ENCODE measurements at places on chromosomes 16 and 17.

- no peak for DNase-seq
Measured at GRCh38 chr16:68995011-68995504, 110.4 kb upstream of the HAS3 start.

GRCh38 chr17:78645421-78646295, 68.5 kb upstream of the DNAH17 start:
- DNase-seq = no peak

- DNase-seq = no peak
Measured at GRCh38 chr17:28520687-28521086, 14.5 kb downstream of the FOXN1 start.

DNA sequence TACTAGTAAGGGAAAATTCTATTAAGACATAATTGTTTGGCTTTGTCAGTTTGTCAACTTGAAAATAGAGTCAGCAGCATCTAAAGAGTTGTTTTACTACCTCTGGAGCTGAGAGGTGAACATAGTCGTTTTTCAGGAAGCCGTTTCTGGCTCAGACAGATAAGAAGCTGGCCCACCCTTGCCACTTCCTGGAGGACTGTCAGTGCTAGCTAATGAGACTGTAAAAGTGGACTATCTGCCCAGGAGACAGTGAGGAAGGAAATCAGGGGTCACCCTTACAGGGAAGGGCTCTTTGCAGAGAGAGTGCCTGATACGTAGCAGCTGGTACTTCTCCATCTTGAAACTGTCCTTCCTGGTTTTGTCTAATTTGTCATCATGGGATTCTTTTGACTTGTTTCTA, 328.7 kb downstream of the WWOX start:
- no peak for DNase-seq

DNA sequence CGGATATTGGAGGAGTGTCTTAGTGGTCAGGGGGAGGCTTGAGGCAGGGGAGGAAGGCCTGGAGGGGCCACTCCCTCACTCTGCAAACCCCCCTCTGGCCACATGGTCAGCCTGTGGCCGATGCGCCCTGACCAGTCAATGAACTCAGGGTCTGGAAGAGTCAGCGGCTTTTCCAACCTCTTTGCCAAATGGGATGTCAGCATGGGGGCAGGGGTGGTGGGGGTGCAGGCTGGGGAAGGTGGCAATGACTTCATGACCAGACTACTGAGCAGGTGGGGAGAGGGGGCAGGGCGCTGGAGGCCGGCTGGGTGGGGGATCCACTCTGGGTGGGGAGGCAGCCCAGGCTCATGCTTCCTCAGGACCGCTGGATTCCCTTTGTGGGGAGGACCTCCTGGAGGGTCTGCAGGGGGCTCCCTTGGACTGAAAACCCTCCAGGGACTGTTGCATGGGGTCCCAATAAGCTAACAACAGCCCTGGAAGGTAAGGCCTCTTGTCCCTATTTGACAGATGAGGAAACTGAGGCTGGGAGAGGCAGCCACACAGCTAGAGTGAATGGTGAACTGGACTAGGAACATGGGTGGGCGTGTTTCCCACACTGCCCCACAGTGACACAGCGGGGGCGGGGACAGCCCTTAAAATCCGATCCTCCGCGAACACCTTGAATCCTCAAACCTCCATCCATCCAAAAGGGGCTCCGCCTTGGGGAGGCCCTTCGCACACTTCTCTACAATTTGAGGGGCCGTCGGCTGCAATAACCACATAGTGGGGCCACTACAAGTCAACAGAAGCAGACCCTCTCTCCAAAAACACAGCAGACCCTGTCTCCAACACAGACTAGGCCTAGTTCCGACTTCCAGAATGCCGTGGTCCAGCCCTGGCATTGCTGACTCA, 81.0 kb upstream of the TOB1 start:
- no peak for DNase-seq

- peak; percentile 30 for DNase-seq
Measured at GRCh38 chr16:84593825-84594724, 23.8 kb downstream of the COTL1 start.

DNA sequence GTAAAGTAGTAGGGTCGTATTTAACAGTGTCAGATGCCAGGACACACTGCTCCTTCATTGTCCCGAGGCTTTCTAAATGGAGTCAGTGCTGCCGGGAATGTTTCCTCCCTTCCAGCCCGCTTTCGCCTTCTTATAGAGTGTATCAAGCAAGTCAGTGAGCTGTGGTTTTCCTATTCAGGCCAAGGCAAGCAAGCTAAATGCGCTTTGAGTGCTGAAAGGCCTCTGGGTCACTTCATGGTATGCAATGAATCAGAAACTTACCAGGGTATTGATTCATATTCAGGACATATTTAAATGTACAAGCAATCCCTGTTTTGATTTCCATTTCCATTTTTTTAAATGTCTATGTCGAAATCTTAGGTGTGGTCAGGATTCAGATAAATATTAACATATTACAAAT, 327.9 kb upstream of the SOX9 start:
- no peak for DNase-seq

GRCh38 chr17:37361543-37361942, 14.2 kb upstream of the C17orf78 start:
- DNase-seq = no peak

- DNase-seq = no peak
Measured at GRCh38 chr17:63029541-63029940, 63.5 kb downstream of the TANC2 start.

GRCh38 chr17:29240968-29241963, 5.4 kb upstream of the CRYBA1 start:
- DNase-seq = no peak

GRCh38 chr17:28550858-28551257, 1.6 kb downstream of the UNC119 start:
- no peak for DNase-seq

- no peak for DNase-seq
Measured at GRCh38 chr17:2542456-2542855, 30.8 kb upstream of the METTL16 start.

GRCh38 chr16:67547423-67548264, 14.7 kb upstream of the CTCF start:
- DNase-seq = peak; percentile 73

GRCh38 chr17:76492123-76492988, 8.9 kb downstream of the RHBDF2 start:
- peak; percentile 35 for DNase-seq

- DNase-seq = no peak
Measured at GRCh38 chr17:9002227-9002605, 19.1 kb upstream of the NTN1 start.

DNA sequence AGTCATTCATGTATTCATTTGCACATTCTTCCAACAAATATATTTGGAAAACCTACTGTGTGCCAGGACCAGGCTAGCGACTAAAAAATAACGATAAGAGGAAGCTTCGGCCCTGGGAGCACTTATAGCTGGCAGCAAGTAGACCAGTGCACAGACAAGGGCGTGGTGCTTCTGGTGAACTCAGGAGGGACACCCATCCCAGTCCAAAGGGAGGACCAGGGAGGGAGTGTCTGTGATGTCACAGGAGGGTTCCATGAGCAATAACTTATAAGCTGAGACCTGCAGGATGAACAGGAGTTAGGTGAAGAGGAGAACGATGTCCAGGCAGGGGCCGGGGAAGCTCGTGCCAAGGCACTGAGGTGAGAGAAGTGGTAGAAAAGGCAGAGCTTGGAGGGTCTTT, 17.4 kb upstream of the PHOSPHO1 start:
- no peak for DNase-seq

DNA sequence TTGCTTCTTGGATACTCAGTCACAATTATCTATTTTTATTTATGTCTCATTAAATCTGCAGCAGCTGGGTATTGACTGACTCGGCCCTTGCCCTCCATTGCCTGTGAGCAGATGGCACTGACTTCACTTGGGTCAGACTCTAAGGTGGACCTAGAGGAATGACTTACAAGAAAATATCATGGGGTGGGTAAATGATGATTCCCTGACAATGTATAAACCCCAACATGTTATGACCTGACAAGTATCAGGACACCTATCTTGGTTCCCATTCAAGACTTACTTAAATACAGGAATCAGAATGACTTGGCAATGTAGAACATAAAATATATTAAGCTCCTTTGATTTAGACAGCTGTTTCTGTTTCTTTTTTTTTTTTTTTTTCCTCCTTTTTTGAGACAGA, 953.5 kb downstream of the CDH11 start:
- no peak for DNase-seq

GRCh38 chr16:80056324-80056723, 455.8 kb upstream of the MAF start:
- DNase-seq = no peak

GRCh38 chr17:82931699-82932517, 92.1 kb upstream of the ZNF750 start:
- DNase-seq = peak; percentile 26

GRCh38 chr16:50002190-50002589, 22.8 kb upstream of the CNEP1R1 start:
- no peak for DNase-seq

DNA sequence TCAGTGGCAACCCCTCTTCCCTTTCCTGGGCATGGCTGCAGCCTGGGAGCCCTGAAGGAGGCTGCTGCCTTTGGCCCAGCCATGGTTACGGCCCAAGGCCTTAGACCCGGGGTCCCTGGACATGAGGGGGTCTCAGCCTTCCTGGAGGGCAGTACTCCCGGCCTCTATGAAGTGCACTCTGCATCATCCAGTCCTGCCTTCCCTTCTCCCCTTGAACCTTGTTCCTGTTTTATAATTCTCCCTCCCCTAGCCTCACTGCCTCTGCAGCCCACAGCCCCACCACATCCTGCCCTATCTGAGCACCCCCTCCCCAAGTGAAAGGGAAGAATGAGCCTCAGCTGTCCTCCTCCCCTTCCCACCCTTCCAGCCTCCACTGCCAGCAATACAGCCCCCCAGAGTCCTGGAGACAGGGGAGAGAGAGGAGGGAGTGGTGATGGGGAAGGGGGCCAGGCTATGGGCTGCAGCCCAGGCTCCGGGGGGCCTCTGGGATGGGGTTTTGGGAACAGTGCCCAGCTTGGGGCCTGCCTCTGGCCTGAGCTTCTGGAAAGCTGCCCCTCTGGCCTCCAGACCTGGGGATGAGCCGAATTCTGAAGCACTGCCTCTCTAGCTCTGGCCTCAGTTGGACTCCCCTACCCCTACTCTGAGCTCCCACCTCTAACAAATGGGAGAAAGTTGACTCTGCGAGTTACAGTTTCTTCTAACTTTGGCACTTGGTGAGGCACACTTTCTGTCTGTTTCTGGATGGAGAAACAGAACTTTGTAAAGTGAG, 7.6 kb downstream of the CCR7 start:
- no peak for DNase-seq

DNA sequence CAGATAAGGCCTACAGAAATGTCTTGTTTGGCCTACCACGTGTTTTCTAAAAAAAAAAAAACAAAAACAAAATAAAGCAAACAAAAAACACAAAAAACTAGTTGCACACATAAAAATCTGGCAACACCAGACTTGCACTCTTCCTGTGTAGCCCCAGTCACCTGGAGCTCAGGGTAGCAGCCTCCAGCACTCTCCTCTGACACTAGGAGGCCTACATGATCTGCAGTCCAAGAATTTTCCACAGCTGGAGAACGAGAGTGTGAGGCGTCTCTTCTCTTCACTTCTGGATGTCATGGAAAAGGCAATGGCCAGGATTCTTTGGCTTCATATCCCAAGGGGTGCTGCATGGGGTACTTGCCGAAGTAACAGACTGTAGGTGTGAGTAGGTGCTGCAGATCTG, 310.2 kb upstream of the SALL1 start:
- DNase-seq = no peak

DNA sequence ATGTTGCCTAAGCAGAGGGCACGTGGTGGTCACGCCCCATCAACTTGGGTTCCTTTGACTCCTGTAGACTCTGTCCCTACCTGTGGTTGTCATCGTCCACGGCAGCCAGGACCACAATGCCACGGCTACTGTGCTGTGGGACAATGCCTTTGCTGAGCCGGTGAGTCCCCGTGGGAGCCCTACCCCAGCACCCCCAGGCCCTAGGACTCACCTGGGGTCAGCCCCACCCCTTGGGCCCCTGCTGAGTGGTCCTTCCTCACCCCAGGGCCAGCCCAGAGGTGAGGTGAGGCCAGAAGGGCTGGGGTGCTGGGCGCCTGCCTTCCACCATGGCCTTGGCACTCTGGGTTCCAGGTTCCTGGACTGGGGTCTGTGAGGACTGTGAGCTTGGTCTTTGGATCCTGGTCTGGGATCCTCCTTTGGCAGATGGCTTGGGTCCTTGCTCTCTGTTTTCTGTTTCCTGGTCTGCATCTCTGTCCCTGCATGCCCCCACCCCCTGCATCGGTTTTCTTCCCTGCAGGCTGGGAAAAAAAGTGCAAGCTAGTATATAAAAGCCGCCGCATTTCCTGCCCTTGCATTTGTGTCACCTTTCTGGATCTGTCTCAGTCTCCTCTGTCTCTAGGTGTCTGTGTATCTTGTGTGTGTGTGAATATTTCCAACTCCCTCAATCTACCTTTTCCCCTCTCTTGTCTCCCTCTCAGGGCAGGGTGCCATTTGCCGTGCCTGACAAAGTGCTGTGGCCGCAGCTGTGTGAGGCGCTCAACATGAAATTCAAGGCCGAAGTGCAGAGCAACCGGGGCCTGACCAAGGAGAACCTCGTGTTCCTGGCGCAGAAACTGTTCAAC, 17.5 kb downstream of the STAT5A start:
- no peak for DNase-seq

- DNase-seq = no peak
Measured at GRCh38 chr17:13490427-13490826, 111.3 kb downstream of the HS3ST3A1 start.

DNA sequence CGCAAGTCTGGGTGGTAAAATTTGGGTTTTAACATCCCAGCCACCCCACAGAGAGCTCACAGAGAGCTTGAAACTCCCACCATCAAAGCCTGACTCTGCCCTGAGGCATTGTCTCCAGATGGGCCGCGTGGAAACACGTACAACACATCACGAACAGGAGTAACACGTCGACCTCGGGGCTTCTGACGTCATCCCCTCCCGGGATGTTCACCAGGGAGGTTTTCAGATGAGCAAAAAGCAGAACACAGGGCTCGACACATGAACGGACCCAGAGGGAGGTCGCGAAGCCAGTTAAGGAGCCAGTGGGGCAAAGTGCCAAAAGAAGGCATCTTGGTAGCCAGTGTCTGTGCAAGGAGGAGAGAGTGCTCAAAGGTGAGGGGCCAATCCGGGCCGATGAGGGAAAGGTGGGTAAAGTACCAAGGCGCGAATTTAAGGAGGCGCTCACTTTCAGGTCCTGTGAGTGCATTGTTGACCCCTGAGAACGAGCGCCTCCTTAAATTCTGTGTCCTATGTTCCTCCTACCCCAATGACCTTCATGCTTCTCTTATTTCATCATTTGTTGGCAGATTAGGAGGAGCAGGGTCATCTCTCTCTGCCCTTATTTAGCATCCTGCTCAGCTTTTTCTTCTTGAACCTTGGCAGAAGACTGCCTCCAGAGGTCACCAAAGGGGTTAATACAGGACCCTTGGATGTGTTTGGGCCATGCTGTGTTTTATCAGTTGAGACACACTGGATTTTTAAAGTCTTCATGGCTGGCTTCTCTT, 5.6 kb downstream of the RCVRN start:
- DNase-seq = peak; percentile 4

- DNase-seq = no peak
Measured at GRCh38 chr17:57245786-57246185, 10.5 kb upstream of the MSI2 start.

- no peak for DNase-seq
Measured at GRCh38 chr17:67050066-67050465, 5.7 kb downstream of the CACNG1 start.
